ENCODE measurements at places on chromosomes 6 and 20. TPM values are rescaled to one million over a fixed set of nuclear protein-coding genes. Genes with fewer than 3 reads are reported as not detected.

DNA sequence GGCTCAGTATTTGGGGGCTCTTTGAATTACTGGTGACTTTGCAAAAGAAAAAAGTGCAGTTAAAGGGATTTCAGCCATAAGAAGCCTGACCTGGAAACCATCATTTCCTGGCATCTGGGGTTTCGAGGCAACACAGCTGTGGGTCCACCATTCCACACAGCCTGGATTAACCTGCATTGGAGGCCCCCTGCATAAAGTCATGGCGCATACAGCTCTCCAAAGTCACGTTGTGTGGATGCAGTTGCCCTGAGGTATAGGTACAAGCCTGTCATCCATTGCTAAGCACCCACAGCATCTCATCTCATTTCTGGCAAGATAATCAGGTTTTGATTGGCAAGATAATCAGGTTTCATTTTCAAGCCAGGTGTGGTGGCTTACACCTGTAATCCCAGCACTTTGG lies 54.5 kb upstream of the TAGAP start:
- DNase-seq, result no peak

EEF1E1 gene
- 17.1 TPM for total RNA-seq

DNA sequence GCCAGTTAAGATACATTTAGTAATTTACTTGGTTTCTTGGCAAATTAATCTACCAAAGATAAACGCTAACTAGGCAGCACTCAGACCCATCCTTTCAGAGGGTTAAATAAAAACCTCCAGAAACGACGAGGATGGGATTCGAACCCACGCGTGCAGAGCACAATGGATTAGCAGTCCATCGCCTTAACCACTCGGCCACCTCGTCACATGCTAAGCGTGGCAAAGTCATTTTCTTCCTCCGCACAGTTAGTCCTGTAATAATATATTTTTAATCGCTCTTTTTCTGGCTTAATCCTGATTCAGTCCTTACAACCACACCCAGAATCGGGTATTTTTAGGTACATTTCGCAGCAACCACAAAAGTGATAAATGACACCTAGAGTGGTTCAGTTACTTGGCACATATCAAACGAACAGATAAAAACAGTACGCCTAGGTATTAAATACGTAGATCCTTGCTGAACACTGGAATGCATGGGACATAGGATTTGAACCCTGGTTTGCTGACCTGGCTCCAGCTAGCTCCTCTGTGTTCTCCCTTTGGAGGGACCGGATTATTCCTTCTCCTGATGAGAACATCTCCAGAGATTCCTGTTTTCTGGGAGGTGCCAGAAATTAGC lies 71.6 kb downstream of the GPX5 start:
- no peak for DNase-seq

DNA sequence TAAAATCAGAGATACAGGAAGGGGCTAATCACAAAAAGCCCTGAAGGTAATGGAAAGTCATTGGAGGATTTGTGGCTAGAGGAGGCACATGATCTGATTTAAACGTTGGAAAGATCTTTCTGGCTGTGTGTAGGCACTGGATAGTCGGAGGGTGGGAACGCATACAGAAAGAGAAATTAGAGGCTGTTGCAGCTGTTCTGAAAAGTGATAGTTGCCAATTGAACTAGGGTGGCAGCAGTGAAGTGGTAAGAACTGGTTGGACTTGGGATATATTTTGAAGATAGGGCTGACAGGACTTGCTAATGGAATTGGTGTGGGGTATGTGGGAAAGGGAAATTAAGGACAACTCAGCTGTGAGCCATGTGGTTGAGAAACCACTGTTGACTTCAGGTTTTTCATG lies 223.6 kb downstream of the OGFRL1 start:
- no peak for DNase-seq

DNA sequence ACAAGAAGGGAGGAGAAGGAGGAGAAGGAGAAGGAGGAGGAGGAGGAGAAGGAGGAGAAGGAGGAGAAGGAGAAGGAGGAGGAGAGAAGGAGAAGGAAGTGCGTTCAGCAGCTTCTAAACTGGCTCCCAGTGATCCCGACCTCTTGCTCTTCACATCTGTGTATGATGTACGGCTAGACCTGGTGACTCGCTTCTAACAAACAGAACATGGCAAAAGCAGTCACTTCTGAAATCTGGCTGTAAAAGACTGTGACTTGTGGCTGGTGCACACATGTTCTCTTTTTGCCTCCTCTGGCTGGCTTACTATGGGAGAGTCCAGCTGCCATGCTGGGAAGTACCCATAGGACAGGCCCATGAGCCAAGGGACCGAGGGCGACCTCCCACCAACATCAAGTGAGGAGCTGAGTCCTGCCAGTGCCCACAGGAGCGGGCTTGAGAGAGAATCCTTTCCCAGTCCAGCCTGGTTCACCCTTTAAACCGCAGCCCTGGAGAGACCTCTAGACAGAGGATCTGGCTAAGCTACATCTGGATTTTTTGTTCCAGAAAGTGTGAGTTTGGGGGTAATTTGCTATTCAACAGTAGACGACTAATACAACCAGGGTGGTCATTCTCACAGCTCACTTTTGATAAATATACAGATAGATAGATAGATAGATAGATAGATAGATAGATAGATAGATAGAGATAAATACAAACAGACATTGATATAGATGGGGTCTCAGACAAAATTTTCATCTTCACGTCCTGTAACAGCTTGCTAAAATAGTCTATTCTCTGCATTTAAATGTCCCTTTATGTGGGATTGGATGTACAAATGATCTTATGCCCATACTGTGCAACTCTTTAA lies 42.3 kb downstream of the RPP40 start:
- no peak for DNase-seq

DNA sequence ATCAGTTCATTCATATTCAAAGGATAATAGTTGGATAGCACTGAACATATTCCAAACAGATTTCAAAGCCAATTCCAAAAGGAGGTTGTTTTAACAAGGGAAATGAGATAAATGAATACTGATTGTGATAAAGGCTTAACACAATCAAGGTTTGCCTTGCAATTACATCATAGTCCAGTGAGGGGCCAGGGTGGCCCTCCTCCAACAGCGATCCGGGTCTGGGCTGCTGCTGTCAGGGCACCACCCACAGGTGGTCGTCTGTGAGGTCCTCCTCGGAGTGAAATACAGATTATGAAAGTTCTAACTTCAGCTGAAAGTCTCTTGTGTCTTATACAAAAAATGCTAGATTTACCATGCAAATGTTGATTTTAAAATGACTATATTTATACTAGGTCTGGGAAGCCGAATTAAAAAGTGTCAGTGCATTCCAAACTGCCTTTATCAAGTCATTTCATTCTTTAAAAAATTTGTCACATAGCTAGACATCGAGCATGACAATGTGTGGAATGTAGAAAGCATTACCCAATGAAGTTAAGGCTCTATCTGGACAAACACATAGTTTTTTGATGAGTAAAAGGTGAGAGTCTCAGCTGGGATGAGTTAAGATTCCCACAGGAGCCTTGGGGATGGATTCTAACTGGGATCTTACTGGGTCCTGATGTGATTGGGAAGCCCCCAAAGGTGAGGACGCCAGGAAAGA lies 65.9 kb upstream of the SLC22A23 start:
- DNase-seq, result no peak

DNA sequence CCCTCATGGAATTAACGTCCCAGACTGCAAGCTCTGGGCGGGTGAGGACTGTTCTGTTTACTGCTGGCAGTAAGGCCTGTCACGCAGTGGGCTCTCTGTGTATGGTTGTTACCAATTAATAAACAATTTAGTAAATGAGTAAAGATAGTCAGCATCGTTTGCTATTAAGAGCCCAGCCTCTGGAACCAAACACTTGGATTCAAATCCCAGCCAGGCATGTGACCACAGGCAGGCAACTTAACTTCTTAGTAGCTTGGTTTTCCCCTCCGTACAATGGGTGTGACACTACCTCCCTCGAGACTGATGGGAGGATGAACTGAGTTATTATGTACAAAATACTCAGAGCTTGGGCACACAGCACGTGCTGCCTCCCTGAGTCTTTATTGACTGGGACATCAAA lies 137.7 kb upstream of the ARMC2 start:
- DNase-seq, result no peak

GRCh38 chr20:63787302-63787701 lies 43.8 kb downstream of the ZBTB46 start:
- no peak for DNase-seq

- DNase-seq, result no peak
Measured at GRCh38 chr20:13487202-13487601, 151.5 kb downstream of the TASP1 start.

DNA sequence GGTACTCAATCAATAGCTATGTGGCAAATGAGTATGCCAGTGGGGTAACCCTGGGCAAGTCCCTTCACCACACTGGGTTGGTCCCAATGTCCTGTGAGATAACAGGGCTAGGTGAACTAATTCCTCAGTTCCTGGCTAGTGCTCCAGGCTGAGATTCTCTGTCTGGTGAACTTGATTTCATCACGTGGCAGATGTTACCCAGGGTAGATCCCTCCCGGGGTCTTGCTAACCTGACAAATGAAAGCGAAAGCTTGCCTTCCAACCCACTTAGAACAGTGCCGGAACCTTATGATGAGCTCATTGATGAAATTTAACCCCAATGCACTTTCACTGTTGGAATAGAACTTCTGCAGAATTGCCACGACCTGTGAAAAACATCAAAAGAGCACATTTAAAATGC lies 6.6 kb upstream of the ANKRD60 start:
- DNase-seq, result no peak

DNA sequence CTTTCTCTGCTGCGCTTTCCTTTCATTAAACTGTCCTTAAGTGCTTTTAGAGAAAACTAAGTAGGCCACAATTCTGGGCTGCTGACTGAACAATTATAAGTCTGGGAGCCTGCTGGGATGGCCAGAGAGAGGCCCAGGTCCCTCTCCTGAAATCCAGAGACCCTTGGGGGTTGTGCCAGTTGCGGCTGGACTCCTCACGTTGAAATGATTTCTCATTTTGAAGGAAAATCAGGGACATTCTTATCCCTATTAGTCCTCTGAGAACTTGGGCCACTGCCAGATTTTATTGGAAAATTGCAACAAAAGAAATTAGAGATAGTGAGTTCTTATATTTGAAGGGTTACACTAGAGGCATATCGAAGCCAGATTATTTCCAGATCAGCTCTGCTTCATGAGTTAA lies 145.1 kb downstream of the CLIC5 start:
- DNase-seq, result no peak

- DNase-seq, result no peak
Measured at GRCh38 chr6:134123666-134124208, 71.3 kb upstream of the SLC2A12 start.

- DNase-seq, result peak; percentile 96
Measured at GRCh38 chr6:28080631-28081485, 490 bp downstream of the ZNF165 start.

GRCh38 chr6:145178391-145178790 lies 556.9 kb downstream of the EPM2A start:
- DNase-seq, result no peak

DNA sequence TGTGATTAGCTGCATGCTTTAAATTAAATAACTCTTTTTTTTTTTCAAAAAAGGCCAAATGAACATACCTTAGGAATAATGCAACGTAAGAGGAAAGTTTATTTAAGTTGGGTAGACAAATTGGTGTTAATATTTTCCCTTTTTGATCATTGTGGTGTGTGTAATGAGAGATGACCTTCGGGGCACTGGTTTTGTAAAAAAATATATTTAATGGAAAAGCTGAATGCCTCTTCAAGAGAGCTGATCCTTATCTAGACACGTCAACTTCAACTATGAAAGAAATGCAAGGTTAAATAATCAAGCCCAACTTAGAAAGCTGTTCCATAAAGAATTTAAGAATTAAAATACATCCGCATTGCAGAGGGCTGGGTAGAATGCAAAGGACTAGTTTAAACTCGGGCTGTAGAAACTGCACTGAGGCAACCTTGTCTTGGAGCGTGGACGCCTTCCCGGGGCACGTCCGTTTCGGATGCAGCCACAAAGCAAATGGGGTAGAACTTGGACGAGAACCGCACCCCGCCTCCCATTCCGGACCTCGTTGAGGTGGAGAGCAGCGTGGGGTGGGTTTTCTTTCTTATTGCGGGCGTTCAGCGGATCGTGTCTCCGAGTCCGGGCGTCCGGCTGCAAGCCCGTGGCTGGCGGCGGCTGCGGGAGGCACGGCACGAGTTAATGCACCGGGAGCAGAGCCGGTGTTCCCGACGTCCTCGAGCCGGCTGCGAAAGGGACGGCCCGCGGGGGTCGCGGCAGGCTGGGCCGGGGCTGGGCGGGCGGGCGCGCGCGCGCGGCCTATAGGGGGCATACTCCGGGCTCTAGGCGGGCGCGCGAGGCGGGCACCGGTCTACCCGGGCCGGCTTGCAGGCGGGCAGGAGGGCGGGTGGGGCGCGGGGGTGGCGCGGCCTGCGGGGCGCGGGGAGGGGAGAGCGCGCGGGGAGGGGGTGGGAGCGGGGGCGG lies 1.9 kb downstream of the JARID2 start:
- DNase-seq, result peak; percentile 68

- peak; percentile 64 for DNase-seq
Measured at GRCh38 chr20:24160563-24161281, 172.1 kb upstream of the GGTLC1 start.

- no peak for DNase-seq
Measured at GRCh38 chr20:13142143-13142542, 78.9 kb upstream of the ISM1 start.

DNA sequence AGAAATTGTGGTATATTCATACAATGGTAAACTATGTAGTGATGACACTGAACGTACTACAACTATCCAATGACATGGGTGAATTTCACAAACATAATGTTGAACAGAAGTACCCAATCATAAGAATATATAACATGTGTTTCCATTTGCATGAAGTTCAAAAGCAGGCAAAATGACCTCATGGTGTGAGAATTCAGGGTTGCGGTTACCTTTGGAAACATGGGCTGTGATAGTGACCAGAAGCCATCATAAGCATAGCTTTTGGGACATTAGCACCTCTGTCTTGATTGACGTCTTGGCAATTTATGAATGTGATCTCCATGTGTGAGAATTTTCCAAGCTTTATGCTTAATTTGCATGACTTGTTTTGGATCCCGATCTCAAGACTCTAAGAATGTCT lies 500.1 kb upstream of the JAG1 start:
- DNase-seq, result no peak

DNA sequence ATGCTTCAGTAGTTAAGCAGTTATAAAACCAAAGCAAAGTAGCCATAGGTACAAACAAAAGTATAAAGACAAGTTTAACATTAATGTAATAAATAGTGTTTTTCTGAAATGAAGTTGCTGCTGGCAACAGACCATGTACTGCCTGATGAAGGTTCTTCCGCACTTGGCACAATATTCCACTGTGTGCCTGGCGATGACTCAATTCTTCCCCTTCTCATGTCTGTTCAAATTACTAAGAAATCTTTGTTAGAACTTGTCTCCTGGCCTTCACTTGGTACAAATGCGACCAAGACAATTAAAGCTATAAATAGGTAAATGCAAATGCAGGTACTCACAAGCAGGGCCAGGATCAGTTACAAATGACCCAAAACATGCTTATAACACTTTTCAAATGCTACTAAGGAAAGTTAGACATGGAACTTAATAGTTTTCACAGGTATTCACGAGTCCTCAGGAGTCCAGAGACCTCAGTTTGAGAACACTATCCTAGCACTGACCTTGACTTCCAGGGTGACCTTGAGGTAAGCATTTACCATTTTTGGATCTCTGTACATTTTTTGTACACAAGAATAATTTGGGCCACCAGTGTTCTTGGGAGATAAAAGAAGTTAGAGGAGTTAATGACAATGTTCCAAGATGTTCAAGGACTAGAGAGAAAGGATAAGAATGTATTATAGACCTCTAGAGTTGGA lies 8.1 kb upstream of the DDR1 start:
- DNase-seq, result no peak

GRCh38 chr20:50126662-50127061 lies 13.7 kb upstream of the UBE2V1 start:
- DNase-seq, result no peak

GRCh38 chr20:15776770-15777466 lies 796.3 kb downstream of the KIF16B start:
- DNase-seq, result no peak

- DNase-seq, result no peak
Measured at GRCh38 chr6:53916804-53917463, 122.1 kb downstream of the LRRC1 start.

SOX18 gene
- total RNA-seq, result 186 TPM
